ENCODE measurements at places on chromosomes 7 and 10. TPM values are rescaled to one million over a fixed set of nuclear protein-coding genes. Genes with fewer than 3 reads are reported as not detected.

DNA sequence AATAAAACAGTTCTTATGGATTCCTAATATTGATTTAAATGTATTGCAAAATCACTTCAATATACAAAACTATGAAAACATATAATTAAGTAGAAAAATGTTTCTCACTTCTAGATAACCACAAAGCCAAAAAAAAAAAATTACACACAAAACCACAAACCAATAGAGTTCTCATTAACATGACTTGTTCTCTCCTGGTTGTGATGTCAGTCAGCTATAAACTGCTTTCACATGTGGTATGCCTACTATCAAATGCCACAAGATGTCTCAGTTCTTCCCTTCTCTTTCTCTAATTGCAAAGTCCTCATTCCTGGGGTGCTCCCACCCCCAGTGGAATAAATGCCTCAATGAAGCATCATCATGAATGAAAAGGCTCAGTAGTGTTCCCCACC lies 16.6 kb downstream of the GNAI1 start:
- H3K36me3 ChIP-seq = no peaks in the 10 kb centered on the region
- no peak overlapping the region for H3K27ac ChIP-seq
- no peak for DNase-seq
- no peaks in the 10 kb centered on the region for H3K27me3 ChIP-seq
- no peaks in the 10 kb centered on the region for H3K4me1 ChIP-seq

Gene VOPP1
- 48.8 TPM for total RNA-seq

- H3K4me3 ChIP-seq = no peak overlapping the region
- peaks cover 100% of the 10 kb centered on the region for H3K27me3 ChIP-seq
- no peak overlapping the region for H3K27ac ChIP-seq
- peak; percentile 42 for DNase-seq
- H3K4me1 ChIP-seq = no peaks in the 10 kb centered on the region
Observed at GRCh38 chr10:23200586-23200985, 8.5 kb downstream of the PTF1A start.

DNA sequence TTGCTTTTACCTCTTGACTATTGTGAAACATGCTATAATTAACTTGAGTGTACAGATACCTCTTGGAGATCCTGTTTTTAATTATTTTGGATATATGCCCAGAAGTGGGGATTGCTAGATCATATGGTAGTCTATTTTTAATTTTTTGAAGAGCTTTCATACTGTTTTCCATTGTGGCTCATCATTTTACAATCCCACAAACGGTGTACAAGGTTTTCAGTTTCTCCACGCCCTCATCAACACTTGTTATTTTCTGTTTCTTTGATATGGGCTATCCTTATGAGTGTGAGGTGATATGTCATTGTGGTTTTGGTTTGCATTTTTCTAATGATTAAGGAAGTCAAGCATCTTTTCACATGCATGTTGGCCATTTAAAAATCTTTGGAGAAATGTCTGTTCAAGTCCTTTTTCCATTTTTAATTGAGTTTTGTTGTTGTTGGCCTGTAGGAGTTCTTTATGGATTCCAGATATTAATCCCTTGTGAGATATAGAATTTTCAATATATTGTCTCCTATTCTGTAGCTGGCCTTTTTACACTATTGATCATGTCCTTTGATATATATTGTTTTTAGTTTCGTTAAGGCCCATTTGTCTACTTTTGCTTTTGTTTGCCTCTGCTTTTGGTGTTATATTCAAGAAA lies 7.5 kb downstream of the AGK start:
- no peak overlapping the region for H3K4me3 ChIP-seq
- H3K4me1 ChIP-seq = no peaks in the 10 kb centered on the region
- H3K36me3 ChIP-seq = peaks cover 32% of the 10 kb centered on the region
- H3K27me3 ChIP-seq = no peaks in the 10 kb centered on the region

DNA sequence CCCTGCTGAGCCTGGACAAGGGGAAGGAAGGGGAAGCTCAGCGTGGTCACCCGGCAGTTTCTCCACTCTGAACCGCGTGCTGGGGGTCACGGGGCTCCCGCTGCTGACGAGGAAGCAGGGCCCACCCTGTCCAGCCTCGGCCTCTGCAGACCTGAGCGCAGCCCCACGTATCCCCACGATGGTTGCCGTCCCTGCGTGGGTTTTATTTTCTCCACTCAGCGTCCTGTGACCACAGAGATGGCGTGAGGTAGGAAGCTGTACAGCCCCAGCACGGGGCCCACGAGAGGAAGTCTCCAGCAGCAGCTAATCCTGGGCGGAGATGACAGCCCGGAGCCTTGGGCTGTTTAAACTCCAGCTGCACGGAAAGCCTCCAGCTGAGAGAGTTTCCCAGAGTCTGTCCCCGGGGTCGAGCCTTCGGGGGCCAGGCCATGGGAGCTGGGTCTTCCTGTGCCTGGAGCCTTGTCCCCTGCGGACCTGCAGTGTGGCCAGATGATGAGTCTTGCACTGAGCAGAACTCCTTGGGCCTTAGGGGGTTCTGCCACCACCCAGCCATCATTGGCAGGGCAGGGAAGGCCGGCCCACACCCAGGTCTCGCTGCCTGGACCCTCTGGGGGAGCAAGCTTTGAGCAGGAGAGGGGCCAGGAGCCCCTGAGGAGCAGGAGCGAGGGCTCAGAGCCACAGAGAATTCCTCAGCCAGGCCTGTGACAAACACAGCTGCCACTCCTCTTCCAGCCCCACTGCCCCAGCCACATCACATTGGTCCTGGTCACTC lies 72.8 kb upstream of the FAM20C start:
- H3K4me1 ChIP-seq = no peaks in the 10 kb centered on the region
- H3K27me3 ChIP-seq = no peaks in the 10 kb centered on the region
- no peak overlapping the region for H3K4me3 ChIP-seq
- no peak overlapping the region for H3K27ac ChIP-seq
- no peak for DNase-seq

GRCh38 chr10:3935933-3936359 lies 150.9 kb upstream of the KLF6 start:
- H3K36me3 ChIP-seq = no peaks in the 10 kb centered on the region
- H3K27ac ChIP-seq = no peak overlapping the region
- DNase-seq = no peak
- H3K4me3 ChIP-seq = no peak overlapping the region

Gene CCL24
- not detected for total RNA-seq

Gene OR6V1
- not detected for total RNA-seq

- H3K27me3 ChIP-seq = no peaks in the 10 kb centered on the region
- H3K4me3 ChIP-seq = peak overlapping the region; percentile 41
- no peak for DNase-seq
- H3K27ac ChIP-seq = no peak overlapping the region
Observed at GRCh38 chr7:64914557-64914956, 11.5 kb downstream of the ZNF273 start.

- H3K27me3 ChIP-seq = no peaks in the 10 kb centered on the region
- no peak overlapping the region for H3K27ac ChIP-seq
- H3K4me3 ChIP-seq = no peak overlapping the region
- H3K4me1 ChIP-seq = no peaks in the 10 kb centered on the region
- H3K36me3 ChIP-seq = no peaks in the 10 kb centered on the region
- no peak for DNase-seq
Observed at GRCh38 chr7:106183952-106184351, 71.8 kb upstream of the SYPL1 start.

Gene NUTM2E
- 0.63 TPM for total RNA-seq

- DNase-seq = peak; percentile 96
- no peaks in the 10 kb centered on the region for H3K36me3 ChIP-seq
- no peak within 1 kb of the TSS for H3K27ac ChIP-seq
- H3K27me3 ChIP-seq = peaks cover 60% of the 10 kb centered on the region
- peaks cover 14% of the 10 kb centered on the region for H3K4me1 ChIP-seq
- H3K4me3 ChIP-seq = peak within 1 kb of the TSS; percentile 75
Observed at GRCh38 chr10:124450012-124450782, at the start of gene NKX1-2. Gene NKX1-2 (minus strand): TSS chr10:124450035. CDS start chr10:124449943, 92 bp downstream.

GRCh38 chr10:45585131-45585530 lies 87.4 kb downstream of the ZFAND4 start:
- no peaks in the 10 kb centered on the region for H3K27me3 ChIP-seq
- no peak overlapping the region for H3K4me3 ChIP-seq
- no peaks in the 10 kb centered on the region for H3K36me3 ChIP-seq
- H3K27ac ChIP-seq = no peak overlapping the region

- no peaks in the 10 kb centered on the region for H3K27me3 ChIP-seq
- peaks cover 5% of the 10 kb centered on the region for H3K4me1 ChIP-seq
- H3K36me3 ChIP-seq = peaks cover 97% of the 10 kb centered on the region
- H3K4me3 ChIP-seq = no peak overlapping the region
Observed at GRCh38 chr7:99623091-99623693, 6.4 kb downstream of the ZSCAN25 start.

- H3K4me1 ChIP-seq = peaks cover 5% of the 10 kb centered on the region
- H3K36me3 ChIP-seq = peaks cover 77% of the 10 kb centered on the region
- no peak overlapping the region for H3K4me3 ChIP-seq
- H3K27me3 ChIP-seq = no peaks in the 10 kb centered on the region
- H3K27ac ChIP-seq = no peak overlapping the region
- no peak for DNase-seq
Observed at GRCh38 chr10:104259999-104260774, 5.5 kb downstream of the GSTO1 start.

Gene OR2A1
- total RNA-seq = not detected

- no peaks in the 10 kb centered on the region for H3K27me3 ChIP-seq
- peaks cover 45% of the 10 kb centered on the region for H3K36me3 ChIP-seq
- H3K4me1 ChIP-seq = no peaks in the 10 kb centered on the region
- no peak overlapping the region for H3K27ac ChIP-seq
Observed at GRCh38 chr10:97230146-97230545, 44.4 kb upstream of the SLIT1 start.

DNA sequence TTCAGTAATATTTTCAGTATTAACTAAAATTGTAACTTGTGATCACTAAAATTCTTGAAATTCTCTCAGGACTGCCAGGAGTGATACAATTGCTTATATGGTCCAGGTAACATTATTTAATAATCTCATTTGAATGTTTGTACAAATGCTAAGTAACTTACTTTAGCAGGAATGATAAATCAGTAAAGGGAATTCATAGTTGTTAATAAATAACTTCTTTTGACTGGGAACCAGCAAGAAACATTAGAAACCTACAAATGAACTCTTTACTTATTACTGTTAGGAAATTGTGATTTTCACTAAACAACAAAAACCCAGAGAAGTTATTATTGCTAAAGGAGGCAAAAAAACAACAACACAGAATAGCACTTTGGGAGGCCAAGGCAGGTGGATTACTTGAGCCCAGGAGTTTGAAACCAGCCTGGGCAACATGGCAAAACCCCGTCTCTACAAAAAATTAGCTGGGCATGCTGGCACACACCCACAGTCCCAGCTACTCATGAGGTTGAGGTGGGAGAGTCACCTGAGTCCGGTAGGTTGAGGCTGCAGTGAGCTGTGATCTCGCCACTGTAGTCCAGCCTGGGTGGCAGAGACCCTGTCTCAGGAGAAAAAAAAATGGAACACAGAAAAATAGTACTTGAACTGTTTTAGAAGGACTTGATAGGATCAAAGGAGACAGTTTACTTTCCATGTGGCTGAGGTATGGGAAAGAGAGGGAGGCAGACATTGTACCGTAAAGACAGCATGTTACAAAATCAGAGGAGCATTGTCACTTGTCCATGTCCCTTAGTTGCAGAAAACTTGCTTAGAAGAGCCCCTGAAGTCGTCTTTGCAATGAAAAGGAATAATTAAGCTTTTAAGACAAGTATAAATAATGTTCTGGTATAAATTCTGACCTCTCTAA lies 53.1 kb downstream of the SHOC2 start:
- H3K27me3 ChIP-seq = no peaks in the 10 kb centered on the region
- H3K27ac ChIP-seq = no peak overlapping the region
- no peaks in the 10 kb centered on the region for H3K4me1 ChIP-seq
- DNase-seq = no peak
- H3K4me3 ChIP-seq = no peak overlapping the region

DNA sequence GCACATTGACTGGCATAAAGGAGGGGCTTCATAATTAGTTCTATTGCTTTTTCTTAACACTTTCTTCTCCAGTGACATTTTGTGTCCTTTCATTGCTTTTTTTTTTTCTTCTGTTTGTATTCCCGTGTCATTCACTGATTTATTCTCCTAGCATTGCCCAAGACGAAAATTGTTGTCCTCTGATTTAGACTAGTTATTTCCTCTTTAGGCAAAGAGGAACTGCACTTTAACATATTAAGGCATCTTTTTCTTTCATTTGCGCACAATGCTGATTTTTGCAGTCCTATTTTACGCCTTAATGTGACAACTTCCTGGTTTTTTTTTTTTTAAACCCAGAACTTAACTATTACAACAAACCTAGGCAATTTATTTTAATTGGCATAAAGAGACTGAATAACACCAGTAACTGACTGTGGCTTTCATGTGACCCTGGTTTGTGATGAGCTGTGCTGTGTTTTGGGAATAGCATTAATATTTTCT lies 39.7 kb downstream of the ARID5B start:
- no peaks in the 10 kb centered on the region for H3K4me1 ChIP-seq
- DNase-seq = no peak
- H3K27ac ChIP-seq = no peak overlapping the region
- no peaks in the 10 kb centered on the region for H3K27me3 ChIP-seq
- H3K36me3 ChIP-seq = no peaks in the 10 kb centered on the region
- H3K4me3 ChIP-seq = no peak overlapping the region

Data from endodermal cell (in vitro differentiated cells).